NCI-H226 (cell line): ENCODE measurements at places on chromosomes 16 and 17.

GRCh38 chr17:6996256-6997011, 585 bp downstream of the ALOX12 start:
- no peak for DNase-seq

DNA sequence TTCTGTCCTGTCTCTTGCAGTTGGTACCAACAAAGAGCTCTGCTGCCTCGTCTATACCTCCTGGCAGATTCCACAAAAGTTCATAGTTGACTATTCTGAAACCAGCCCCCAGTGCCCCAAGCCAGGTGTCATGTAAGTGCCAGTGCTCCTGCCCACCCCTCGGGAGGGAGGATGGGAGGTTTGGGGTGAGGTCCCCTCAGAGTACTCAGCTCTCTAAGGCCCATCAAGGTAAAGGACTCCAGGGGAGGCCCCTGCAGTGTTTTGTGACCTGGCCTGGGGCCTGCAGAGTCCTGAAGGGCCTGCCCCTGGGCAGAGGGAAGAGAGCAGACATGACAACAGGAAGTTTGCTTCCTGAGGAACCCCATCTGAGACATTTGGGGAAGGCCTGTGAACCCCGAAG, 6.4 kb downstream of the CCL18 start:
- no peak for DNase-seq

DNA sequence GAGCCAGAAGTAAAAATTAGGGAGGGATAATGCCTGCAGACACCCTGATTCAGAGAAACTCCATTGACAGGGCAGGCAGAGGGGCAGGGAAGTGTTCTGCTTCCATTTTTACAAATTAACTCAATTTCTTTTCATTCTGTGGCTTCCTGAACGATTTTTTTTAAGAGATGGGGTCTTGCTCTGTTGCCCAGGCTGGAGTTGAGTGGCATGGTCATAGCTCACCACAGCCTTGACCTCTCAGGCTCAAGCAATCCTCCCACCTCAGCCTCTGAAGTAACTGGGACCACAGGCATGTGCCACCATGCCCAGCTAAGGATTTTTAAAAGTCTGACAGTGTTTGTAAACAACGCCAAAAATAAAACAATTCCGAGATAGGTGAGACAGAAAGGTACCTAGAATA, 99.8 kb downstream of the SMG6 start:
- DNase-seq, result no peak

DNA sequence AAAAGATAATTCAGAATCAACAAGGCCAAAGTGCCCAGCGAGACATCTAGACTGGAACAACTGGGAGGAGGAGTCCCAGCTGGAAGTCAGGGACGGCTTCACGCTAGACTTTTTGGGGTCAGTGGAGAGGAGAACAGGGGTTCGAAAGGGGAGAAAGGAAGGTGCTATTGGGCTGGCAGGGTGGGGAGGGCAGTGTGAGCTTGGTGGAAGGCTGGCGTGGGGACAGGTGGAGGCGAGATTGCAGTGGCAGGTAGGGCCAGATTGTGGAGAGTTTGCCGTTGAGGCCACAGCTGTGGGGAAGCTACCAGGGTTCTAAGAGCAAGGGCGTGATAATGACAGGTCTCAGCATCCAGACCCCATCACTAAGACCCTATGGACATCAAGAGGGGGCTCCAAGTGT, 10.5 kb downstream of the SDK2 start:
- DNase-seq, result no peak

DNA sequence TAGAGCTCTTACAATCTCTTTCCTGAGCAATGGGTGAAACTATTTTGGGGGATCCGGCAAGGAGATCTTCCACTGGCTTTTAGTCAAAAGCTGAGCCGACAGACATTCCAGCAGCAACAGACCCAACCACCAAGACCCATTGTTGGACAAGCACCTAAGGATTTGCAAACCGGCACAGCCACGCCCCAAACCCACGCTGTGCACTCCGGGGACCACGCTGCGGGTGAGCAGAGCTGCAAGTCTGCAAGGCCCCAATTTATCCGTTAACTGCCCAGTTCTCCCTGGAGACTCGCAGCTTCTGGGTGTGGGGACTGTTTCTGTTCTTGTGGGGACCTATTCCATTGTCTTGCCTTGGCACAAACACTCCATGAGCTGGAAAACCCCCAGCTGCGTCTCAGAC, 45.9 kb downstream of the C16orf95 start:
- no peak for DNase-seq

GRCh38 chr16:81127051-81127450, 30.9 kb upstream of the GCSH start:
- DNase-seq, result peak; percentile 82

DNA sequence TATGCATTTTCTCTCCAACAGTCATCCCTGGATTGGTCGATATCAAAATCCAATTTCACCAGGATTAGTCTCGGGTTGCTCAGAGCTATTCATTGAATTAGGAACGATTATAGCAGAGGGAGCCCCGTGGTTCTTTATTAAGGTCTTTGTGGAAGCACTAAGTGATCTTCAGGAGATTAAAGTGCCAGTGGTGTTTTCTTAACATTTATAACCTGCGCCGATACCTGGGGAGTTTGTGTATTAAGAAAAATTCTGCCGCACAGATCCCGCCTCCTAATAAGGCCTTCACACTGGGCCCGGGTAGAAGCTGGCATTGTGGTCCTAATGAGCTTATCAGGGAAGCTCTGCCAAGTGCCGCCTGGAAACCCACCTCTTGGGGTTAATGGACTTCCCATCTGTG, 238.7 kb downstream of the RBFOX1 start:
- no peak for DNase-seq

GRCh38 chr16:72066747-72067146, 3.7 kb downstream of the HPR start:
- no peak for DNase-seq

GRCh38 chr16:24670623-24671454, 58.6 kb upstream of the TNRC6A start:
- DNase-seq, result peak; percentile 89

DNA sequence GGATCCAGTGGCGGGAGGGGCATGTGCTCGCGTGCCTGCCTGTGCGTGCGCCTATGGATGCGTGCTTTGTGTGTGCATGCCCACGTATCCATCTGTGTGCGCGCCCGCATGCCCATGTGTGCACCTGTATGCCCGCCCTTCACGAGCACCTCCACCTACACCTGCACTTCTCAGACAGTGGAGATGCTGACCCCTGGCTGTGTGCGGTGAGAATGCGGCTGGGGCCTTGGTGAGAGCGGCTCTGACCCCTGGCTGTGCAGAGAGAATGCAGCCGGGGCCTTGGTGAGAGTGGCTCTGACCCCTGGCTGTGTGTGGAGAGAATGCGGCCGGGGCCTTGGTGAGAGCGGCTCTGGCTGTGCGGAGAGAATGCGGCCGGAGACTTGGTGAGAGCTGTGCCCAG, 33.9 kb downstream of the AXIN1 start:
- no peak for DNase-seq

- no peak for DNase-seq
Measured at GRCh38 chr17:38577645-38578173, 28.0 kb downstream of the SRCIN1 start.

DNA sequence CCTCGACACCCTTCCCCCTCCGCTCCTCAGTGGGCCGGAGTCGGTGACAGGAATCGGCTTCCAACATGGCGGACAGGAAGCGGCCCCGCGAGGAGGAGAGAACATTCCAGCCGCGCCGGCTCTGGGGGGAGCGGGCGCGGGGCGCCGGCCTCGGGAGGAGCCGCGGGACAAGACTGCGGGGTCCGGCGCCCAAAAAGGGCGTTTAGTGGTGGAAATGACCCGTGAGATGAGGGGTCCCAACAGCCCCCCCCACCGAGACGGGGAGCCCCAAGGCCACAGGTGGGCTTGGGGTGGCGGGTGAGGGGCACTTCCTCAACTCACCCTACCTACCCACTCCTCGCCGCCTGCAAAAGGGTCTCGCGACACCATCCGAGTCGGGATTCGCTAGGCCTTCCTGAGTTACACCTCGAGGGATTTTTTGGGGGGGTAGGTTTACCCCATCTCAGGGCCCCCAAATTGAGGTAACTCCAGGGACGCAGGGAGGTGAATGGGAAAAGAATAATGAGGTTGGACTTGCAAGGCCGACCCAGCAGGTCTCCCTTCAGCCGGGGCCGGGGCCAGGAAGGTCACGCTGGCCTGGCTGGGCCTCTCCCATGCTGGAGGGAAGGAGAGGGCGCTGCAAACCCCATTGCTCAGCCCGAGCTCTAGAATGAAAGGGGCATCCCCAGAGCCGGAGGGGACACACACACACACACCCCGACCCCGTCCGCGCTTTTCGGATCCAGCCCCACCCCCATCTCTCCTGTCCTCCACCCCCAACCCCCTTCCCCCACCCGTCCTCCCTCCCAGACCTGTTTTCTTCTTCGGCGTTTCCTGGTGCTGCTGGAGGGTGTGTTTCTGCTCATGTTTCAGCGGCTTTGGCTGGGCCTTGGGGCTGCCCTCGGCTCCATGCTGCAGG, 707 bp downstream of the NUFIP2 start:
- DNase-seq, result peak; percentile 50

- DNase-seq, result no peak
Measured at GRCh38 chr17:60077672-60078519, 825 bp downstream of the HEATR6 start.

DNA sequence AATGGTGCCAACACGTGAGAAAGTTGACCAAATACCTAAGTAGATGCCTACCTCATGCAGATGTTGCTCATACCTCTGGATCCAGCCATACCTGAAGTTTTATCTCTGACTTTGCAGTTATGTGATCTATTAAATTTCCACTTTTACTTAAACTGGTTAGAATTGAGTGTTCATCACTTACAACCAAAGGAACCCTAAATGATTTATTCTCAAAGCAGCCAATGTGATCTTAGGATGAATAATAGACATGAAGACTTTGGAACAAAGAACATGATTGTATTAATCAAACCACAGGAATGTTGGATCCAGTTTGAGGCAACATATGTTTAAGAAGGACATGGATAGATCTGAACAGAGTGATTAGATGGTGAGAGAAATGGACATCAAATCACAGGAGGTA, 68.7 kb downstream of the IRX6 start:
- DNase-seq, result no peak

DNA sequence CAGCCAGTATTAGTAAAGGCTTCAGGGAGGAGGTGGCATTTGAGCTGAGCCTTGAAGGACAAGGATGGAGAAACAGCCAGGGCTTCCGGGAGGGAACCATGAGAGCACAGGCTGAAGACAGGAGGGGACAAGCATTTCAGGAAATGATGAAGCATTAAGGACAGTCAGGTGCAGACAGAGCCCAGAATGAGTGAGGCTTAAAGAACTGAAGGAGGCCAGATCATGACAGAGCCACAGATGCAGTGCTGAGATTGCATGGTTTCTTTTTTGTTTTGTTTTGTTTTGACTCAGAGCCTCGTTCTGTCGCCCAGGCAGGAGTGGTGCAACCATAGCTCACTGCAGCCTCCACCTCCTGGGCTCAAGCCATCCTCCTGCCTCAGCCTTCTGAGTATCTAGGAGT, 211.5 kb downstream of the SOX9 start:
- no peak for DNase-seq
